NCI-H1417 (cell line): ENCODE measurements at places on chromosomes 5 and 9.
A peak's percentile ranks its signal among the peaks of the same experiment; 100 is the strongest.

DNA sequence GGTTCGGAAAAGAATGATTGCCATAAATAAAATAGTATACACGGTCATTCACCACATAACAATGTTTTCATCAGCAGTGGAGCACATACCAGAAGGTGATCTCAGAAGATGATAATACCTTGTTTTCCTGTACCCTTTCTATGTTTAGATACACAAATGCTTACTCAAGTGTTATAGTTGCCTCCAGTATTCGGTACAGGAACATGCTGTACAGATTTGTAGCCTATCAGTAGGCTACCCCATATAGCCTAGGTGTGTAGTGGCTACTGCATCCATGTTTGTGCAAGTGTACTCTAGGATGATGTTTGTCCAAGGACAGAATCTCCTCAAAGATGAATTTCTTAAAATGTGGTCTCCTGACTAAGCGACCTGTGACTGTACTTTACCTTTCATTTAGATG lies 59.2 kb downstream of the ICE1 start:
- no peak for DNase-seq

GRCh38 chr5:159003045-159004030 lies 96.4 kb downstream of the EBF1 start:
- DNase-seq, result no peak

DNA sequence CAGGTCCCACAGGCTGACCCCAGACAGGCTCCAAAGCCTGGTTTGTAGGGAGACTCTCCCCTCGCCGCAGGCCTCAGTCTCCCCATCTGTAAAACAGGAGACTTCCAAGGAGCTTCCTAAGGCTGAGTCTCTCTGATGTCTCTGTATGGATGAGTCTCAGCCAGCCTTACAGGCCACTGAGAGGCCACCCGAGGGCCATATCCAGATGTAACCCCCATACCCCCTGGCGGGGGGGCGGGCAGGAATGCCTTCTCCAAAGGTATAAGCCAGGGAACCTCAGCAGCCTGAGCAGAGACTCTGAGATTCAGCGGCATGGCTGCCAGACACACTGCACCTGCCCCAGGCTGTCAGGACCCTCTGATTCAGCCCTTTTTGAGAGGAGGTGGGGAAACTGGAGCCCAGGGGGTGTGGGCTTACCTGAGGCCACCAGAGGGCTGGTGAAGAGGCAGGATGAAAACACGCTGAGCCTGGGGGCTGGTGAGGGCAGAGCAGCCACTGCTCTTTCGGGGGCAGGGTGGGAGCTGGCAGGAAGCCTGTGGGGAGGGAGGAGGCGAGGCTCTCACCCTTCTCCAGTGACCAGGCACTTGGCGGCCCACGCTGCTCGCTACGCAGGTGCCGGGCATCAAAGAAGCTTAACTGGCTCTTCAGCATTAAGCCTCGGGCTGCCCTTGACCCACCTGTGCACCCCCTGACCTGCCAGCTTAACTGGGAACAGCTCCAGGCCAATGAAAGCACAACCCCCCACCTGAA lies 5.5 kb upstream of the SUSD3 start:
- no peak for DNase-seq

DNA sequence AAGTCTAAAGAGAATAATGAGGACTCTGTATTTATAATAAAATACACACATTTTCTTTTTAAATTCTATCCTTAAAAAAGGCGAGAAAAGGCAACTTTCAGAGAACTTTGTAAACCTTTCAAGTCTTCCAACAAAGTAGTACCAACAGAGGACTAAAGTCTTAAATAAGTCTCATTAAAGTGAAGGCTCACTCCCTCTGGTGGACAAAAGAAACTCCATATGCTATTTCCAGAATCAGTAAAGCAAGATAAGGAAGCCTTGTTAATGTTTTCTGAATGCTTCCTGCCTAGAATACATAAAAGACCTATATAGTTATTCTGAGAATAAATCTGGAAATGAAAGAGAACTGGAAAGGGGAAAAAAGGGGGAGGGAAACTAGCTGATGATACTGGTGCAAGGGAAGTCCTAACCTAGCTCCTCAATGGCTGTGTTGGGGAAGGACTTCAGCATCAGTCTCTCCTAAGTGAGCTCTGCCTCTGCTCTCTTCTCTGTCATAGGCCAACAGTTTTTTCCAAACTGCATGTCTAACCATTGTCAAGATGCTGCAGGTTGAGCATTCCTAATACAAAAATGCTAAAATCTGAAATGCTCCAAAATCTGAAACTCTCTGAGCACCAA lies 7.2 kb downstream of the HMGCS1 start:
- DNase-seq, result peak; percentile 74
